Activated CD8-positive, alpha-beta memory T cell treated with anti-CD3 and anti-CD28 coated beads for 4 hours (primary cell): ENCODE measurements at places on chromosomes 3 and 15.

DNA sequence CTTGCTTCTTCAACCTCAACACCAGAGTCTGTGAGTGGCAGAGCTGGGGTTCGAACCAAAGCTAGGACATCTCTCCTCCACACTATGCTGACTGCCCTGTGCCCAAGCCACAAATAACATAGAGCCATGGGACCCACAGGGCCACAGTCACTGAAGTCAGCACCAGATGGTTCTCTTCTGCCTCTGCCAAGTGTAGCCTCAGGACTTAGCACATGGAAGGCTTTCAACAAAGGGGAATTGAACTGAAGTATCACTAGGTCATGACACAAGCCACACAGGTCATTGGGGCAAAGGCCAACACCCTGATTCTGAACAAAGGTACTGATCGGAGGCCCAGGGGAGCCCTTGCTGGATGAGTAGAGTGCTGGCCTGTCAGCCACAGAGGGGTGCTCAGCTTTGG, 83.6 kb downstream of the BDH1 start:
- no peak for DNase-seq

- DNase-seq: no peak
Measured at GRCh38 chr3:107753494-107753893, 230.7 kb downstream of the BBX start.

GRCh38 chr3:12349895-12350811, 61.3 kb downstream of the PPARG start:
- no peak for DNase-seq

- DNase-seq: no peak
Measured at GRCh38 chr15:66848116-66848515, 146.1 kb downstream of the SMAD6 start.

DNA sequence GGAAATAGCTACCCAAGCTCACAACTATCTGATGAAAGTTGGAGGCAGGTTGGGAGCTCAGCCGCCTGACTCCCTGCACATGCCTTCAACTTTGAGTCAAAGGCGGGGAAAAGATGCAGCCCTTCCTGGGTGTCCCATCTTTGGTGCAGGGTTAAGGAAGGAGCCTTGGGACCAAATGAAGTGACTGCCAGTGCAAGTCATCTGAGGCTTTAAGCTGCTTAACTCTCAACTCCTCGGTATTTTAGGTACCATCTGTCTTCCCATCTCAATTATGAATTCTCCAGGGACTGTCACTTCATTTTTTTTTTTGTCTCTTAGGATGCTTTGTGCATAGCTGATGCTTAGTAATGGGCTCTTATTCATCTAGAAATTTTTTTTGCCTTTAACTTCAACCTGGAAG, 408.8 kb upstream of the C2CD4B start:
- DNase-seq: no peak

DNA sequence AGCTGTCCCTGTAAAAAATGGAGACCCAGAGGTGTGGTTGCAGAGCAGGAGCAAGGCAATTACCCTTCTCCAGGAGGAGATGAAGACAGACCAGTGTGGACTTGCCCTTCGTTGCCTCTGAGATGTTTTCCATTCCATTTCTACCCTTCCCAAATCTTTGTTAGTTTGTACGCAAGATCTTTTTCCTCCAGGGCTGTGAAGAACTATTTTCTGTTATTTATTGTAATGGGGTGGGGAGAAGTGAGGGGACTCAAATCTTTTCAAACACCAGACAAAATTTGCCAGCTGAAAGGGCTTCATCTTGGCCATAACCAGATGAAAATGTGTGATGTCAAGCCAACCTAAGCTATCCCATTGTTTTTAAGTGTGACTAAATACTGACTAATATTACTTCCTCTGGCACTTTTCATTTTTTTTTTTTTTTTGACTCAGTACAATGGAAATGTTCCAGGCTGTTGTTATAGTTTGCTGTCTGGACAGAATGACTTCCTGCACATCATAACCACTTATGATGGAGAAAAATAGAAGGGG, 271.3 kb upstream of the TPRG1 start:
- no peak for DNase-seq

DNA sequence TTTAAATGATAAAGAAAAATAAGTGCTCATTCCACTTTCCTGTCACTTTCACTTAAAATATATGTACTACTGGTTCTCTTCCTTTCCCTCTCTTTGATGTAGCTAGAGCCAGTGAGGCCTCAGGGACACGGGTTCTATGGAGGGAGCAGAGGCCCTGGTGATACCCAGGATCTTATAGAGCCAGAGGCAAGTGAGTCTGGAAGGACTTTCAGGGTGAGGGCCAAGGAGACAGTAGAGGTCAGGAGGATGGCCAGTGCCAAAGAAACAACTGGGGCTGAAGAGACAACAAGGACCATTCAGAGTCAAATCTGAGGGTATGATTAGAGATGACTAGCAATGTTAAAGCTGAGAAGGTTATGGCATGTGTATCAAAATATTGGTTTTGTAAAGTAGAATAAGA, 124.1 kb upstream of the GOLGA6L6 start:
- DNase-seq: no peak

- DNase-seq: no peak
Measured at GRCh38 chr15:71436854-71437253, 321.6 kb downstream of the THSD4 start.

DNA sequence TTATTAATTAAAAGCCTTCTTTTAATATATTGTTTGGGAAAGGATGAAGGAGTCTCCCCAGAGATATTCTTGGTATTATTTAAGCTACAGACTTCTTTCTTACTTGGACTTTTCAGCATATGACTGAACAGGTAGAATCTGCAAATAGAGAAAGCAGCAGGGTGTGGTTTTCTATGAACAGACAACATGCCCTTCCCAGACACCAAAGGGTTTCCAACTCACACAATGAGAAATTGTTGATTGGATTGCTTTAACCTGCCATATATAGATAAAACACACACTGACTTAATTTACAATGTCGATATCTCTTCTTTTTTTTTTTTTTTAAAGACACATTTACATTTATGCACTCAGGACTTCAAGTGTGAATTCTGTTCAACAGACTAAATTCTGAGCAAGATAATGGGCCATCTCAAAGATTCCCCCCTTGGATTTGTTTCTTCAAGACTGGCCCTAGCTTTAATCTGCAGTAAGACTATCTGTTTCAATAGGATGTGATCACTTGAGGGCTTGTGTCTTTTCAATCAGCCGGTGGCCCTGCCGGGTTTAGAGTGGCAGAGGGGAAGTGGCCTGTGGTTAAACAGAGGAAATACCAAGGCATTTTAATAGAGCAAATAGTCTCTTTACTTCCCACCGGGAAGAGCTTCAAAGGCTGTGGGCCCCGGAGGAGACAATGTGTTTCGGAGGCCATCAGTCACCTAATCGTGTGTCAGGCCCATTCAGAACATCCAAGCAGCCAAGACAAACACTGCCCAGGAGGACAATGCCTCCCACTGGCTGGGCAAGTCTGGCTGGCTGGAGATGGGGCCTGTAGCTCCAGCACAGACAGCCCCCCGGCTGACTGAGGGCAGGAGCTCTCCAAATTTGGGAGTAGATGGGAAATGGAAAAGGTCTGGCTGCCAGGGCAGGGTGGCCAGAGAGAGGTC, 6.1 kb downstream of the IL17RD start:
- no peak for DNase-seq
